T-cell (primary cell): ENCODE measurements at places on chromosomes 4 and X.

DNA sequence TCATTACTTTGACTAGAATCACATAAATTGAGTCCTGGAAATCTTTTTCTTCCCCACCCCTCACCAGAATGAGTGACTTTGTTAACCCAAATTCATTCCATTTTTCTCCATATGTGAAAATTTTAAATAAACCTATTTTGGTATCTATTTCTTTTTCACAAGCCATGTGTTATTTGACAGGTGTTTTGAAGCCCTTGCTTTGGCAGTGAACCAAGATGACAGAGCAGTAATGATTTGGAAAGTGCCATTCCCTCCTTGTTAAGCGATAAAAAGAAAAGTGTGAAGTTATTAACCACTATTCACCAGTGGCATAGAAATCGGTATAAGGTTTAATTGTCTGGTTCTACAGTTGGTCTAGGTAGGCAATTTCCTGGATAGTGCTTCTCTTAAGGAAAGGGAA, 66.1 kb downstream of the POLA1 start:
- DNase-seq: no peak

- no peak for DNase-seq
These were observed 45.4 kb downstream of the COMMD8 start for GRCh38 chr4:47418147-47418546.

- DNase-seq: no peak
These were observed 57.2 kb downstream of the FBXW7 start for GRCh38 chr4:152478461-152479237.

DNA sequence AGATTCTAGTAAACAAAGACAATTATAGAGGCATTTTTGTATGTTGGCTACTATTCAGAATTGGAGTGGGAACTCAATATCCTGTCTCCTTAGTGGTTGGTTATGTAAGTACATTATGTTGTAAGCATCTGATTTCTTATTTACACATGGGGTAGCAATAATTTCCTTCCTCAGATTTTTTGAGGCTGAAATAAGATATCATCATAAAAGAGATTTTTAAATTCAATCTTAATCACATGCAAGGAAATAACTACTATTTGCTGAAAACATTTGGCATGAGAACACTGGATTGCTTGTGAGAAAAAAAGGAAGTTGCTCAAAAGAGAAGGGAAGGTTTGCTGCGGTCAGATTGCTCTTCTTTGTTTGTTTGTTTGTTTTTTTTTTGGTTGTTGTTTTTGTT, 437.7 kb upstream of the HS3ST1 start:
- no peak for DNase-seq

DNA sequence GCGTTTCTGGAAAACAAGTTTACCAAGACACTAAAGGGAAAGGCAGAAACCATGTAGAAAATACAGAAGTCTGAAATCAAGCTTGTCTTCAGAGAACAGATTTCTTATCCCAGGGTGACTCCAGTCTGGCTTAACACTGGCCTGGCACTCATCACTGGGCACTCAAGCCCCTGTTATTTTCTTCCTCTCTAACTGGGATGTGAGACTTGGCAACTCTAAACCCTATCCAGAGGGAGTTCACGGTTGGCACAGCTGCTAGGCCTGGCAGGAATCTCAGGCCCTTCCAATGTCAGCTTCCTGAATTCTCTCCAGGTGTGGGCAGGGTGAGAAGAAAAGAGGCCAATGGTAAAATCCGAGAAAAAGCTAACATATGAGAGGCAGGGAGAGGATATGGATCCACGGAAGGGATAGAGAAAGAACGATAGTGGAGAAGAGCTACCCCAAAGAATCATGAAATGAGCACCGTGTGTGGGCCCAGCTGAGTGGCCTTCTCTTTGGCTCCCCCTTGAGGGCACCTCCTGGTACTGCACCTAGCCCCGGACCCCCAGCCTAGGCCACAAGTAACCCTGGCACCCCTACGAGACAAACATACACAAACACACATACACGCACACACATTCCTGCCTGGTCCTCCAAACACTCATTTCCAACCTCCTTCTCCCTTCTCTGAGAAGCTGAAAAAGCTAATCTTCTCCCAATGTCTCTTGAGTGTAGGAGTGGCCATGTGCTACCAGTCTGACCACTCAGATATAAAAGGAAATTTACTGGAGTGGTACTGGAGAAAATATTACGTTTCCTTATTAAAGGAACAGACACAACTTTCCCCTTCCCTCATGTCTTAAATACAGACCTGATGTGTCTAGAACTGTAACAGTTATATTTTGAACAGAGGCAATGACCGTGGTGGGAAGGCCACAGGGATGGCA, 16.6 kb upstream of the PTCHD1 start:
- no peak for DNase-seq

- no peak for DNase-seq
These were observed 57.0 kb downstream of the DCLK2 start for GRCh38 chr4:150135134-150135772.

- no peak for DNase-seq
These were observed 21.6 kb upstream of the PDCL2 start for GRCh38 chr4:55613621-55614020.

GRCh38 chr4:128299848-128300247, 12.2 kb upstream of the PGRMC2 start:
- DNase-seq: no peak
